ENCODE measurements at places on chromosomes 1 and 21.

- DNase-seq = no peak
These were observed 7.8 kb upstream of the TMEM222 start for GRCh38 chr1:27314169-27314568.

- peak; percentile 65 for DNase-seq
These were observed 27.5 kb upstream of the KDM4A start for GRCh38 chr1:43622471-43622870.

GRCh38 chr1:119003413-119004128, 15.4 kb upstream of the TBX15 start:
- no peak for DNase-seq

- no peak for DNase-seq
These were observed 66.7 kb upstream of the ANGPTL3 start for GRCh38 chr1:62530516-62531154.

DNA sequence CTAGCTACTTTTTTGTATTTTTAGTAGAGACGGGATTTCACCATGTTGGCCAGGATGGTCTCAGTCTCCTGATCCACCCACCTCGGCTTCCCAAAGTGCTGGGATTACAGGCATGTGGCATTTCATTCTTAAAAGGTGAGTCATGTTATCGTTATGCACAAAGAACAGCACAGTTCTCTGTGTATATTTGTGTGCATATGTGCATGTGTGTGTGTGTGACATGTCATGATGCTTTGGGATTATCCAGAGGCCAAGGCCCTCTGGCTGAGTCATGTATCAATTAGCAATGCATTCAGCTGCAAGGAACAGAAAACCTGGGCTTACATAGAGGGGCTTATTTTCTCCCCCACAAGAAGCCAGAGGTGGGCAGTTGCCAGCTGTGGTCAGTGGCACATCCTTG, 301.7 kb upstream of the KAZN start:
- DNase-seq = no peak

DNA sequence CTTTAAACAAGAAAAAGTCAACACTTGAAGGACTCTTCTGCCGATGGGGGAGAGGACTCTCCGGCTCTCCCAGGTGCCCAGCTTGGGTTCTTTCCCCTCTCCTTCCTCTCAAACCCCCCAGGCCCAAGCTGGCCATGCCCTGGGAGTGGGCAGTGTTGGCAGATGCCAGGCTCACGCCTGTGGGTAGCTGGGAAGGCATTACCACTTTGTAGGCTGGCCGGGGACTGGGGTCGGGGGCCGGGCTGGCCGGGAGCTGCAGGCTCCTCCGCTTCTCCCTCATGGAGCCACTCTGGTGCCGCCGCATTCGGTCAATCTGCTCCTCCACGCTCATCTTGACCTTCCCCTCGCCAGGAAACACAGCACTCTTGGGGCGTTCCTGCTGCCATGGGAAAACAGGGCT, 16.4 kb upstream of the GOLT1A start:
- no peak for DNase-seq

- no peak for DNase-seq
These were observed 6.4 kb downstream of the METTL13 start for GRCh38 chr1:171787686-171788480.

- DNase-seq = no peak
These were observed 19.4 kb downstream of the LRP8 start for GRCh38 chr1:53308506-53308905.

DNA sequence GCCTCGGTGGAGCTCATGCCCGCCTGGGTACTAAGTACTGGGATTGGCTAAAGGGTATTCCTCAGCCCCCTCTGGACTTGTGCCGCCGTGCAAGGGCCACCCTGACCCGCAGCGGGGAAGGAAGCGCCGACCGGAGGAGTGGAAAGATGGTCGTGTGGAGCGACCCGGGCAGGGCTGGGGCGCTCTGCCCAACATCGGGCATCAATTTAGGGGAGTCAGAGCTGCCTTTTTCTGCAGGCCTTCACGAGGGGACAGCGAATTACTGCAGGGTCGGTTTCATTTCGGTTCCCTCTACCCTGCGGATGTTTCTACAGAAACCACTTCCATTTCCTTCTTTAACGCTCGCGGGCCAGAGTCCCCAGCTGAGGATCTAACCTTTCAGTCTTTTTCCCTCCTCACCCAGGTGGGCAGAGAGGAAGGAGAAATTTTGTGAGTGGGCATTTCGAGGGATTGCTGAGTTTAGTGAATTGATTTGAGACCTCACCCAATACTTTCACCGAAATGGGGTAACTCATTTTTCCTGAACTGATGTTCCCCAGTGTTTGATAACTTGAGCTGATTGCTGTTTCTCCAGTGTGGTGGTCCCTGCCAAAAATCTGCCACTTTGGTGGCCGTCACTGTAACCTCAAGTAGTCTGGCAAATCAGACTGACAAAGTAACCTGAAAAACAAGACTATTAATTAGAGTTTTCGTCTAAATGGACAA, 1.1 kb downstream of the TOR1AIP1 start:
- no peak for DNase-seq

DNA sequence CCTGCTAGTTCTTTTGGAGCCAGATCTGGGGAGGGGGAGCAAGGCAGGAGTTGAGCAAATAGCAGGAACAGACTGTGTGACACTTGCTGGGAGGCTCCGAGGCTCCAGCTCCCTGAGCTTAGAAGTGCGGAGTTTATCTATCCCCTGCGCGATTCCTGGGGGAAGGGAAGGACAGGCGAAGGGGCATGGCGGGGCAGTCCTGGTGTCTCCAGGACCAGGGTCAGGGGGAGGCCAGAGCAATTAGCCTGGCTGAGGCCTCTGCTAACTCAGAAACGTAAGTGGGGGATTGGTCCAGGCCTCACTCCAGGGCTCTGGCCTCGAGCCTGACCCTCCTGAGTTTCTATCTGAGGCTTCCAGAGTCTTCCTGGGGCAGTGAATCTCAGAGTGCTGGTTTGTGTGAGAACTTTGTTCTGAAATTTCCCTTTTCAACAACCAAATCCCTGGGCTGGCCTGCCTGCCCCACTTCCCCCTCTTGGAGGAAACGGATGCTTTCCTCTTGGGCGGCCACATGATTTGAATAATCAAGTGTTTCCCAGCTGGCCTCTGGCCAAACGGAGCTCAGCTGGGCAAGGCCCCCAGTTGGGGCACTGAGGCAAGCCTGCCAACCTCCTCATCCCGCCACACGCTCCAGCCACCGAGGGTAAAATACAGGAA, 15.6 kb downstream of the ALPL start:
- DNase-seq = no peak

DNA sequence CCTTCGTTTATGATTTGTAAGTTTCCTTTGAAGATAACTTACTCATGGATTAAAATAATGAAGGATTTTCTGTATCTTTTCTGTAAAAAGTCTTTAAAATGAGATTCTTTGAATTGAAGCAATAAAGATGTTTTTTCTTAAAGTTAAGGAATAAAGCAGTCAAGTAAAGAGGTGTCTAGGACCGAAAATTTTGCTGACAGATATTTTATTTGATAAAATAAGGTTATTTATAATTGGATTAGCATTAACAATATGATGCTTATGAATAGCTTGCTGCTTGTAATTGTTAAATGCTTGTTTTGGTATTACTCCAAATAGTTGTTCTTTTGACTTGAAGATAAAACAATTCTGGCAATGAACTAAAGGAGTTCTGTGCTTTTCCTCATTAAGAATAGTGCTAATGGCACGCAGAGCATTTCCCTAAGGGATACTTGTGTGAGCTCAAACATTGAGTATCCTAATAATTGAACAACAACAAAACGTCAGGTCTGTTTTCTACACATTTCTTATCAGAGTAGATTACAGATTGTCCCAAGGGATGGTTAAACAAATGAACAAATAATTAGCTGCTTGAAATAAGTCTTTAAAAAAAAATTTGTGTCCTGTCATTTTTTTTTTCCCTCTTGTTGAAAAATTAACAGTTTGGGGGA, 16.6 kb downstream of the TSNAX start:
- DNase-seq = no peak

DNA sequence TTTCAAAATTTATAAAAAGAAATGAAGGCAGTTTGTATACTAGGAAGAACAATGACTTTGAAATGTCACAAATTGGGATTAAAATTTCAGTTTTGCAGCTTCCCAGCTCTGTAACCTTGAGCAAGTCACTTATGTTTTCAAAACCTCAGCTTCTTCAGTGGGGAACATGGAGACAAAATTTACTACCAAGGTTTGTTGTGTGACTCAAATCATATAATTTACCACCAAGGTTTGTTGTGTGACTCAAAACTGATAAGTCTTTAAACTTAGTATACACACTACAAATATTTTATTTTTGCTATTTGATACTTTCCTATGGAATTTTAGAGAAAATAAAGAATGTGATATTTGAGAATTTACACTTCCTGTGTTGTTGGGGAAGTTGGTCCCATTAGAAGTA, 219.9 kb downstream of the KCTD3 start:
- no peak for DNase-seq

DNA sequence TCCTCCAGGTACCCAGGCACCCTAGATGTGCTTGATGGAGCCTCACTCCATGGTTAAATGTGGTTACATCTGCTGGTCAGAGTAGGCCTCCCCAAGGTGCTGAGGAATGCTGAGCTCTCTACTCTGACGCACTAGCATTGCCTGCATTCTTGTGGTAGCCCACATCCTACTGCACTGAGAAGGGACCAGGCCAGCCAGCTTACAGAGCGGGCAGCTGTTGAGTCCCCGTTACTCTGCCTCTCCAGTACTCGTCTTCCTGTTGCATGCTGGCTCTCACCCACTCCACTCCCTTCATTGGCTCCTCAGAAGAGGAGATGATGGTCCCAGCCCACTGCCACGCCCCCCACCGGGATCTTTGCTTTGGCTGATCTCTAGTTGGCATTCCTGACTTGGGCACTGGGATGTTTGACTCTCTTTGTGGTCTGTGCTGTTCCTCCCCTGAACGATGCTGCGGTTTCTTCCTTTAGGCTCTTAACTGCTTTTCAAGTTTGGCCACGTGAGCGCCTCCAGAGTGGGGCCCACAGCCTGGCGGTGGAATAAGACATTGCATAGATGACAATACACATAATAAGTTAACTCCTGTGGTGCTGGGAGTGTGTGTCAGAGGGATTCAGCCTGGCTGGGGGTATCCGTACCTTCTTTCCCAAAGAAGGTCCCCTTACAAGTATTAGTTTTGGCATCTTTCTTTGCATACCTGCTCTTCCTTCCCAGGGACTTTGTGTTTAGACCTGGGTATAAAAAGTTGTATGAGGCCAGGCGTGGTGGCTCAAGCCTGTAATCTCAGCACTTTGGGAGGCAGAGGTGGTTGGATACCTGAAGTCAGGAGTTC, 18.6 kb downstream of the AZIN2 start:
- DNase-seq = peak; percentile 100

GRCh38 chr1:203342192-203342940, 8.6 kb downstream of the FMOD start:
- no peak for DNase-seq

DNA sequence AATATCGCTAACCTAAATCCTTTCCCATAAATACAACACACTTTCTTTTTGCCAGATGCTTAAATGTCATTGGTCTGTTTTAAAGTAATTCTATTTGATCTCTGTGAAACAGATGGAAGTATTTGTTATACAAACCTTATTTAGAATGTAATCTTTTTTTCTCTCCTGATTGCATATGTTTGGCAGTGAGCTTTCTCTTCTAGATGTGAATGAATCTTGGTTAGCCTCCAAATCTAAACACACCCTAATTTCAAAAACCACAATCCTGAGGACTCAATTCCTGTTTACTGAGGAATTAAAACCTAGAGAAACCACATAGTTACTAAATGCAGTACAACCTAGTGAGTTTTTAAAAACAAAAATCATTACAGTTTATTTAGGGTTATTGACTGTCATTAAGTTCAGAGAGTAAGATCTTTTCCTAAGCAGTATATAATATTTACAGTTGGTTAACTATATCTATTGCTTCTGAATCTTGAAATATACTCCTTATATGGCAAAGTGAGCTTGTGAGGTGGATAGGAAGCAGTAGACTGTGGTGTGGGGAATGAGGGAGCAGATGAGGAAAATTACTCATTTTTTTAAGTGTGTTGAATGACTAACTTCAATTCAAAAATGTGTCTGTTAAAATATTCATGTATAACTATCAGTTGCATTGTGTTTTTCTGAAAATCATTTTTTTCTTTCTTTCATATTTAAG, 218.7 kb downstream of the FMN2 start:
- DNase-seq = peak; percentile 73

- DNase-seq = no peak
These were observed 16.9 kb downstream of the NPHP4 start for GRCh38 chr1:5975133-5975880.

DNA sequence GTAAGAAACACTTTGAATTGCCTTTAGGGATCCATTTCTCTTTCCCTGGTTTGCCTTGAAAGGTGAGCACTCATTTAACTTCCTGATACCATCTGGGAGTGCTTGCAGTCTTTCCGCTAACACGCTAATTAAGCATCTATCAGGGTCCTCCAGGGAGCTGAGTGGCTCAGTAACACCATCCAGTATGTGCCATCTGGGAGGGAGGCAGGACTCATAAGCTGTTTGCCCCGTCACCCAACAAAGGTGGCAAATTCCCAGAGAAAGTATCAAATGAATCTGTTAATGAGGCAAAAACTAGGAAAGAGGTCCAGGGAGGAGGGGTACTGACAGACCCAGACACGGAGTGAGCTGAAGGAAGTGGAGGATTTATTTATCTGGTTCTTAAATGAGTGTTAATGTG, 430.9 kb downstream of the HLX start:
- no peak for DNase-seq

- peak; percentile 16 for DNase-seq
These were observed 479 bp downstream of the SELENOF start for GRCh38 chr1:86913399-86913895.

DNA sequence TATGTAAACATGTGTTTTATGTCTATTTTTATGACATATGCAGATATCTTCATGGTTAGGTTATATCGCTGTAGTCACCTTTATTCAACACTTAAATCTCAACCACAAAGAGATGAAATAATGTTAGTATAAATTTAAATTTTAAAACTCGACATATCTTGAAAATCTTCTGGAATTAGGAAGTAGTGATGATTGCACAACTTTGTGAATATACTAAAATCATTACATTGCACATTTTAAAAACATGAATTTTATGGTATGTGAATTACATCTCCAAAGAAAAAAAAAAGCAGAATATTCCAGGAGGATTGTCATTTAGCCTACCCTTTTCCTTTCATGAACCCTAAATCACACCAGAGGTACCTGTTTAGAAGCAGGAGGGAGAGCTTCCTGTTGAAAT, 39.4 kb upstream of the CACYBP start:
- DNase-seq = no peak

DNA sequence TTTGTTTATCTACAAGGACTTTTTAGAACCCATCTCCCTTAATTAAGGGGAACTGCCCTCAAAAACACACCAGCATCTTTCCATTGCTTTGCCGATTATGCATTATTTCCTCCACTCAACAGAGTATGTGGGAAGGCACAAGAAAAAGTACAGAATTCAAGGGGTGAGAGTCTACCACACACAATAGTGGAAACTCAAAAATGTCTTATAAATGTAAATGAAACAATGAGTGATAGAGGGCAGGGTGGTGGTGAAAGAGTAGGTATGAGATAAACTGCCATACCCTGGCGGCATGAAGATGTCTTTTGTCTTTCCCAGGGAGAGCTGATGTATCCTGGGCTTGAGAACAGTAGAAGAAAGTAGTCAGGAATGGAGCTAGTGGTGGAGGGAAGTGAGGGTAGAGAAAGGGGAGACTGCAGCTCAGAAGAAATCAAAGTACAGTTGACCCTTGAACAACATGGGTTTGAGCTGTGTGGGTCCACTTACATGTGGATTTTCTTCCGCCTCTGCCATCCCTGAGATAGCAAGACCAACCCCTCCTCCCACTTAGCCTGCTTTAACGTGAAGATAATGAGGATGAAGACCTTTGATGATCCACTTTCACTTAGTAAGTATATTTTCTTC, 24.4 kb downstream of the CD58 start:
- no peak for DNase-seq

Data from GM04504 (cell line).